ENCODE measurements at places on chromosomes 3 and 15.

GRCh38 chr15:34976073-34976472 is 6.5 kb upstream of the AQR start:
- DNase-seq, result no peak
- H3K27me3 ChIP-seq, result no peaks in the 10 kb centered on the region
- no peak overlapping the region for H3K27ac ChIP-seq
- H3K4me1 ChIP-seq, result no peaks in the 10 kb centered on the region

GRCh38 chr3:190227064-190227463 is 95.2 kb downstream of the CLDN1 start:
- no peaks in the 10 kb centered on the region for H3K27me3 ChIP-seq
- H3K27ac ChIP-seq, result no peak overlapping the region
- no peak overlapping the region for H3K4me3 ChIP-seq
- H3K36me3 ChIP-seq, result no peaks in the 10 kb centered on the region

DNA sequence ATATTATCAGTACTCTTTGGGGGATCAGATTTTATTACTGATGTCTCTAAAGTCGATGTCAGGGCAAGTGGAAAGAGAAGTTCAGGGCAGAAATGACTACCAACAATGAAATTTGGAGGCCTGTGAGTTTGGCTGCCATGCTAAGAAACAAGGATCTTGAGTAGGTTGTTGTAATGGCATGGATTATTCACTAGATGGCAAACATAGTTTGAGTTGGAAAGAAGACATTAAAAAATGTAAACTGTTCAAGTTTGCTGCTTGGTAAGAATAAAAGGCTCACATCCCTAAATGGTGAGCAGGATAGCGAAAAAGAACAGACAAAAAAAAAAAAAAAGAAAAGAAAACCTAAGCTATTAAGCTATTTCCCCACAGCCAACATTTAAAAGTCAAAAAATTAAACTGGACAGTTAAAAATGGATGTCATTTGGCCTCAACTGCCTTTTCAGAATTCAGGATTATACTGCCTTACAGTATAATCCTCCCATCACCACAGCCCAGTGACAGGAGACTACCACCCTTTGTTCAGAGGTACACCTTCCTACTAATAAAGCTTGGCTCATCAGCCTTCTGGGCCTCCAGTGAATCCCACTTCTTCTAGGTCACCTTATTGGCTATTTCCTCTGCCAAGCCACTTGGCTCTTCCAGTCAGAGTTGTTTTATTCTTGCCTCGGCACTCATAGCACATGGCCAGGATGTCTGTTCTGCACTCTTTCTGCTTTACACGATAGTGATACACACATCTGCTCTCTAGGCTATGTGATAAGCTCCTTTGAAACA is 163.7 kb downstream of the PLD1 start:
- no peak overlapping the region for H3K27ac ChIP-seq
- H3K4me3 ChIP-seq, result no peak overlapping the region
- no peak for DNase-seq
- H3K4me1 ChIP-seq, result no peaks in the 10 kb centered on the region
- no peaks in the 10 kb centered on the region for H3K36me3 ChIP-seq

- no peak within 1 kb of the TSS for H3K4me3 ChIP-seq
- H3K27me3 ChIP-seq, result no peaks in the 10 kb centered on the region
- DNase-seq, result no peak
- H3K4me1 ChIP-seq, result peaks cover 8% of the 10 kb centered on the region
- no peak within 1 kb of the TSS for H3K27ac ChIP-seq
Measured at GRCh38 chr3:128492671-128493569, at the start of gene GATA2. Gene GATA2, minus strand, starts transcription at chr3:128493201. Its CDS starts 6,170 bp downstream, at chr3:128487031.

DNA sequence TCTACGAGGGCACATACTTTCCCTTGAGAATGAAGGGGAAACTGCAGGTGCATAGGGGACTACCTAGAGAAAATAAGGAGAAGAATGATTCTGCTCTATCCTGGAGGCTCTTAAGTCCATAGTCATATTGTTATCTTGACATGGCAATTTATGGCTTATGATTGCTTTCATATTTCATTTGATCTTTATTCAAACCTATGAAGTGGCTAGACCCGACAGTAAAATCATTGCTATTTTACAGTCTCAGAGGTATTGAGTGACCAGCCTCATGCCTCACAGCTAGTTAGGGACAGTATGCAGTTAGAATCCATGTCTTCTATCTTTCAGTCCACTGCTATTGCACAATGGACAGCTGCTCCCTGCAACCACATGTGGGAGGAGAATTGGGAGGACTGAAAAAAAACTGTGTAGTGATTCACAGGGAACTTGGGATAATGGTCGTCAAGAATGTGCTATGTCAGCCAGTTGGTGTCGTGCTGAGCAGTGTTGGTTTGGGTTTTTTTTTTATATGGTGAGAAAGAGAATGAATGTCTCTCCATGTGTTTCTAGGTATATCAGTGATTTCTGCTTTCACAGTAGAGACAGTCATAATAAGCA is 63.2 kb upstream of the SPPL2A start:
- no peak overlapping the region for H3K27ac ChIP-seq
- H3K4me3 ChIP-seq, result no peak overlapping the region

GRCh38 chr3:112497897-112498548 is 1.2 kb downstream of the BTLA start:
- no peak overlapping the region for H3K27ac ChIP-seq
- H3K36me3 ChIP-seq, result no peaks in the 10 kb centered on the region
- no peak for DNase-seq
- H3K4me1 ChIP-seq, result no peaks in the 10 kb centered on the region
- no peak overlapping the region for H3K4me3 ChIP-seq
- 0 out of 2 replicates have a peak, but pooled peaks cover 6% of the 10 kb centered on the region for H3K27me3 ChIP-seq

DNA sequence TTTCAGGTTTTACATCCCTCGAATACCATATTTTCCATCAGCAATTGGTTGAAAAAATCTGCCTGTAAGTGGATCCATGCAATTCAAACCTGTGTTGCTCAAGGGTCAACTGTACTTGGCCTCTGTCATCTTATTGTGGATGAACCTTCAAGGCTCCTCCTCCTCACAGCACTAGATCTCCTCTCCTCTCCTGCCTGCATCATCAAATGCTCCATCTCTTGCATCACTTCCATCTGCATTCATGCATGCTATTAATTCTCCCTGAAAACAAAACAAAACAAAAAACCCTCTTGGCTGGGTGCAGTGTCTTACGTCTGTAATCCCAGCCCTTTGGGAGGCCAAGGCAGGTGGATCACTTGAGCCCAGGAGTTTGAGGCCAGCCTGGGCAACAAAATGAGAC is 10.1 kb downstream of the BCL2L10 start:
- peaks cover 22% of the 10 kb centered on the region for H3K4me1 ChIP-seq
- DNase-seq, result peak; percentile 61
- H3K27me3 ChIP-seq, result no peaks in the 10 kb centered on the region
- H3K36me3 ChIP-seq, result no peaks in the 10 kb centered on the region
- H3K4me3 ChIP-seq, result no peak overlapping the region
- peak overlapping the region; percentile 64 for H3K27ac ChIP-seq

GRCh38 chr3:149480326-149481017 is 6.0 kb downstream of the TM4SF4 start:
- DNase-seq, result peak; percentile 89
- H3K36me3 ChIP-seq, result no peaks in the 10 kb centered on the region
- H3K4me1 ChIP-seq, result peaks cover 19% of the 10 kb centered on the region
- H3K4me3 ChIP-seq, result no peak overlapping the region
- H3K27ac ChIP-seq, result peak overlapping the region; percentile 46

GRCh38 chr3:143040261-143040879 is 39.0 kb downstream of the U2SURP start:
- peaks cover 8% of the 10 kb centered on the region for H3K4me1 ChIP-seq
- H3K4me3 ChIP-seq, result no peak overlapping the region
- DNase-seq, result no peak
- no peak overlapping the region for H3K27ac ChIP-seq
- no peaks in the 10 kb centered on the region for H3K27me3 ChIP-seq

DNA sequence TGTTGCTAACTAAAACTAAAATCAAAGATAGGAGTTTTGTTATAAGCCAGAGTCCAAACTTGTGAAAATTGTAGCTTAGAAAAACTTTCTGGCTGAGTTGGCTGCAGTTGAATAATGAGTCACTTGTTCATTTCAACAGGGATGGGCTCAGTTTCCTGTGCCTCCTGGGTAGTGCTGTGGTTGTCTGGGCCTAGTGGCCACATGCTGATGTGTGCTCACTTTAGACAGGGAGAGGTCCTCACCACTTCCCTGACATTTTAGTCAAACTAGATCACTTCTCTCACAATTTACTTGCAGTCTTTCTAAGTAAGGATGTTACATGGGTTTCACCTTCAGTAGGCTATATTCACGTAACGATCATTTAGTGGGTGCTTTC is 6.3 kb upstream of the UBE2Q2 start:
- no peaks in the 10 kb centered on the region for H3K36me3 ChIP-seq
- H3K27me3 ChIP-seq, result no peaks in the 10 kb centered on the region
- no peak overlapping the region for H3K4me3 ChIP-seq
- H3K4me1 ChIP-seq, result peaks cover 11% of the 10 kb centered on the region
- DNase-seq, result no peak

DNA sequence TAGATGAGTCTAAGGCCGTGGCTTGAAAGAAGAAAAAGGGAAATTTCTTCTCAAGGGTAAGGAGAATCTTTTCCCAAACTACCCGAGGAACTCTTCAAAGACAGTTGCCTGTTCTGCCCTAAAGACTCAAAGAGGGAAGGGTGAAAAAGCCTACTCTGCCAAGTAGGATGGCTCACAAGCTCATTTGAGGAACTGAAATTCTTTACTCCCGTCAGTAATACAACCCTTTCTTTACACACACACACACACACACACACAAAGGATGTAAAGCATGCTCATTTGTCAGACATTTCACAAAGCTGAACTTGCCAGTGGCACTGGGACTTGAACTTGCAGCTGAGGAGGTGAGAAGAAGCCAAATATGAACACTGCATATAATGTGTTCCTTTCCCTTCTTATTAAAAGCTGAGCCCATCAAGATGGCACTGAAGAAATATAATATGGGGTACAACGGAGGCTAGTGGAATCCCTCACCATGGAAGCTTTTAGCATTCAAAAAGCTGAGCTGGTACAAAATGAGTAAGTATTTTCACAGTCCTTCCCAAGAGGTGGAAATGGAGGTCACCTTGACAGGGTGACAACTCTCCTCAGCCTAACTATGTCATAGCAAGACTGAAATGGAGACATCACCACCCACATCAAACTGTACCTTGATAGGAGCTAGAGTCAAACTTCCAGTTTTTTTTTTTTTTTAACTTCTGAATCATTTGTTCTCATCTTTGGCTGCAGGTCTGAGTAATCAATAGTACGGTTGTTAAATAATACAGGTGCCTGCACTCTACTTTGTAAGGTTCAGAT is 57.6 kb downstream of the TAFA4 start:
- DNase-seq, result no peak
- no peaks in the 10 kb centered on the region for H3K36me3 ChIP-seq
- H3K4me1 ChIP-seq, result no peaks in the 10 kb centered on the region
- no peak overlapping the region for H3K27ac ChIP-seq
- H3K4me3 ChIP-seq, result no peak overlapping the region

- no peak for DNase-seq
- H3K4me1 ChIP-seq, result peaks cover 27% of the 10 kb centered on the region
- no peak overlapping the region for H3K4me3 ChIP-seq
- H3K36me3 ChIP-seq, result no peaks in the 10 kb centered on the region
- H3K27ac ChIP-seq, result no peak overlapping the region
Measured at GRCh38 chr15:78991879-78992278, 47.0 kb upstream of the CTSH start.

GRCh38 chr3:43616034-43616433 is 5.8 kb downstream of the ANO10 start:
- DNase-seq, result no peak
- no peak overlapping the region for H3K4me3 ChIP-seq
- peaks cover 3% of the 10 kb centered on the region for H3K4me1 ChIP-seq
- no peak overlapping the region for H3K27ac ChIP-seq
- H3K27me3 ChIP-seq, result no peaks in the 10 kb centered on the region

DNA sequence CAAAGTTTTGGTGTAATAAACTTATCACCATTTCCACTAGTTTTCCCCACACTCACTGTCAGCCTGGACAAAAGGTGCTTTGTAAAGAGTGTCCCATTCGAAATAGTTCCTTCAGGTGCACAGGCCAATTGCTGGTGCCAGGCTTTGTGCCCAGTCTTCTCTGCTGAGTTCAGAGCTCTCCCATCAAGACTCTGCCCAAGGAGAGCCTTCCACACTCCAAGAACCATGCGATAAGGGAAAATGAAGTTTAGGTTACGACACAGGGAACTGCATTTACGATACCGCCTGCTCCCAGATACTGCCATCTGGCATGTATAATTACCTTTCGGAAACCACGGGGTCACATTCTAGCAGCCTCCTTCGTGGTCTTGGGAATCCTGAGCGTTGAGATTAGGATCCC is 379.6 kb downstream of the MECOM start:
- H3K27ac ChIP-seq, result no peak overlapping the region
- DNase-seq, result no peak
- 0 out of 2 replicates have a peak, but pooled peaks cover 8% of the 10 kb centered on the region for H3K4me1 ChIP-seq
- no peaks in the 10 kb centered on the region for H3K36me3 ChIP-seq
- no peaks in the 10 kb centered on the region for H3K27me3 ChIP-seq

- no peak overlapping the region for H3K4me3 ChIP-seq
- H3K27ac ChIP-seq, result no peak overlapping the region
- H3K27me3 ChIP-seq, result no peaks in the 10 kb centered on the region
- no peak for DNase-seq
Measured at GRCh38 chr3:65401359-65402305, 637.1 kb downstream of the MAGI1 start.

GRCh38 chr15:60420203-60420716 is 22.5 kb upstream of the ANXA2 start:
- H3K36me3 ChIP-seq, result no peaks in the 10 kb centered on the region
- DNase-seq, result no peak
- no peak overlapping the region for H3K27ac ChIP-seq
- H3K27me3 ChIP-seq, result no peaks in the 10 kb centered on the region

DNA sequence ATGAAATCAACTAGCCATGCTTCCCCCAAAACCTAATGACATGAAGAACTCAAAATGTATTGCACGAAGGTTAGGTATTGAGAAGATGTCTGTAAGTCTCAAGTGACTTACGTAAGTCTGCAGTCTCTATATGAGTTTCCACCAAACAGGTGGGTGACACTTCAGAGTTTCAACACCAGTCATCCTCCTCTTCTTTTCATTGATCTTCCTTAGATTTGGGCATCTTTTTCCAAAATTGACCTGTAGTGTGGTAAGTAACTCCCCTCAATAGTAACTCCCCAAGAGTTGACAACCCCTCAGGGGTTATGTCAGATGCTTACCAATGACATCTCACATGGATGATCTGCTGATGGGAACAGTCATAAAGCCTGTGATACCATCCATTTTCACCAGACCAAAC is 46.1 kb downstream of the GPR176 start:
- H3K4me1 ChIP-seq, result peaks cover 13% of the 10 kb centered on the region
- H3K4me3 ChIP-seq, result no peak overlapping the region
- no peak for DNase-seq
- H3K36me3 ChIP-seq, result no peaks in the 10 kb centered on the region

DNA sequence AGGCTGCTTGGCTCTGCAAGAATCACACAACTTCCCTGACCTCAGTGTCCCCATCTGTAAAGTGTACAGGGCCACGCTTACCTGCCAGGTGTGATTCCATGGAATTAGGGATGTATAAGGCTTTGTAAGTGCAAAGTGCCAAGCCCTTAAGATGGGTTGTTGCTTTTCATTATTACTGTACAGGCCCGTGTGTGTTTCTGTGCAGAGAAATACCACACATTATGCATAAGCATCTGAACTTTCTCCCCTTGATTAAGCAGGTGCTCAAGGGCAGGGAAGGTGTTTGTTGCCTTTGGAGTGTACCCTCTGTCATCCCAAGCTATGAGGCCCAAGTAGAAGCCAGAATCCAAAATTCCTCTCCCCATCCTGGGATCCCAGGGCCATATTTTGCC is 13.6 kb upstream of the HRH1 start:
- no peak for DNase-seq
- peaks cover 53% of the 10 kb centered on the region for H3K4me1 ChIP-seq
- H3K36me3 ChIP-seq, result no peaks in the 10 kb centered on the region
- H3K4me3 ChIP-seq, result peak overlapping the region; percentile 28
- H3K27ac ChIP-seq, result peak overlapping the region; percentile 68

Data from PC-9 (cell line).